SJCRH30 (cell line): ENCODE measurements at places on chromosomes 3 and 15.
A peak's percentile ranks its signal among the peaks of the same experiment; 100 is the strongest.

- H3K4me3 ChIP-seq, result no peak overlapping the region
- no peak for DNase-seq
- no peak overlapping the region for H3K27ac ChIP-seq
- H3K27me3 ChIP-seq, result no peaks in the 10 kb centered on the region
Measured at GRCh38 chr3:136990826-136991225, 33.0 kb downstream of the IL20RB start.

- no peaks in the 10 kb centered on the region for H3K27me3 ChIP-seq
- H3K27ac ChIP-seq, result no peak overlapping the region
- no peaks in the 10 kb centered on the region for H3K36me3 ChIP-seq
- no peak overlapping the region for H3K4me3 ChIP-seq
Measured at GRCh38 chr15:57797110-57797509, 90.6 kb downstream of the POLR2M start.

GRCh38 chr3:152671446-152672319 lies 163.2 kb upstream of the P2RY1 start:
- DNase-seq, result no peak
- H3K4me1 ChIP-seq, result no peaks in the 10 kb centered on the region
- H3K4me3 ChIP-seq, result no peak overlapping the region
- no peaks in the 10 kb centered on the region for H3K27me3 ChIP-seq
- no peaks in the 10 kb centered on the region for H3K36me3 ChIP-seq

- no peak for DNase-seq
- H3K4me1 ChIP-seq, result no peaks in the 10 kb centered on the region
- no peak overlapping the region for H3K4me3 ChIP-seq
Measured at GRCh38 chr3:40299721-40300335, 9.7 kb upstream of the EIF1B start.

- no peaks in the 10 kb centered on the region for H3K36me3 ChIP-seq
- H3K27ac ChIP-seq, result no peak overlapping the region
- no peaks in the 10 kb centered on the region; the same call in 1 of the 2 replicates for H3K27me3 ChIP-seq
- no peak for DNase-seq
- no peaks in the 10 kb centered on the region for H3K4me1 ChIP-seq
- no peak overlapping the region for H3K4me3 ChIP-seq
Measured at GRCh38 chr3:127056281-127056680, 73.4 kb downstream of the PLXNA1 start.

DNA sequence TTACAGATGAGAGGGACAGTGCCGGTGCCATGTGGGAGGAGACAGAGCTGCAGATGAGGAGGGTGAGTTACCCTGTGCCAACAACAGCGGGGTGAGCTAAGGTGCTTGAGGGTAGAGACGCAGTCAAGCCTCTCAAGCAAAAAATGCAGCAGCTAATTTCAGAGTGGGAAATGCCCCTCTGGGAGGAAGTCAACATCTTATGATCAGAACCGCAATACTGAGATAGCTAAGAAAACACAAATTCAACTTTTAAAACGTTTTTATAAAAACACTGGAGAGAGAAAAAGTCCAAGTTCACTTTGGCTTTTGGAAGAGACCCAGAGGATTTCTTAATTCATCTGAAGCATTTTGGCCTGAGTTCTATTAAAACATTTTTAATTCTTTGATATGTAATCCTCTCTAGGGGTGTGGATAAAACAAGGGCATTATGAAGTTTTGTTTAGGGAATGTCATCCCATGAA lies 319.2 kb downstream of the SLC9A9 start:
- H3K36me3 ChIP-seq, result no peaks in the 10 kb centered on the region
- no peaks in the 10 kb centered on the region for H3K27me3 ChIP-seq
- DNase-seq, result no peak
- no peaks in the 10 kb centered on the region for H3K4me1 ChIP-seq

DNA sequence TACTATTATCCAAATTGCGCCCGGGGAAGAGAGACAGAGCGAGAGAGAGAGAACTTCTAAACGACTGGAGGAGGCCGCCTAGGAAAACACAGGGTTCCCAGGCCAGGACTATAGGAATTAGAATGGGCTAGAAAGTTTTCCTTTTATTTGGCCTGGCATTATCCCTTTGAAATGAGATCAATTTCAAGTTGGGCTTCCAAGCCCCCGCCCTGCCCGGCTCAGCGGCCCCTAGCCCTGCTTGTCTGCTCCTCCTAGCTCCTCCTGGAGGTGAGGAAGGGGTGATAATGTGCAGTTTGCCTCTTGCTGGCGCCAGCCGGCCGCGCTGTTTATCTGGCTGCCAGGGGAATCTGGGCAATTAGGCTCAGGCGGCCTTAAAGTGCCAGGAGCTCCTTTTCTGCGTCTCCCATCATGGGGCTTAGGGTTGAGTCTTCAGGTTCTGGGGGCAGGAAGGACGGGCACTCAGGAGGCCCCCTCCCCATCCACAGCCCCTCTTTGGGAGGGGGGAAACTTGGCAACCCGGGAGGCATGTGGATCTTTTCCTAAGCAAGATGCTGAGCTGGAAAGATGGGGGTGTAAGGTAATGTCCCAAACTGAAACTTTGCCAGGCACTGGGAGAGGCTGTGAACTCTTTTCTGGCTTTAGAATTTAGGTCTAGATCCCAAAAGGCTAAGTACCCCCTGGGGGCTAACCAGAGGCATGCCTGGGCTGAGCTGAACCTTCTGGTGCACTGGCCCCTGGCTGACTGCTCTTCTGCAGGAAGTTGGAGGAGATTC lies 5.5 kb downstream of the SMAD6 start:
- no peaks in the 10 kb centered on the region for H3K36me3 ChIP-seq
- H3K4me3 ChIP-seq, result no peak overlapping the region
- H3K27me3 ChIP-seq, result no peaks in the 10 kb centered on the region
- no peak overlapping the region for H3K27ac ChIP-seq
- H3K4me1 ChIP-seq, result peaks cover 7% of the 10 kb centered on the region; the same call in 1 of the 2 replicates
- DNase-seq, result peak; percentile 42

GRCh38 chr3:123683505-123684154 lies 98.8 kb upstream of the HACD2 start:
- DNase-seq, result no peak
- H3K27ac ChIP-seq, result no peak overlapping the region
- H3K36me3 ChIP-seq, result no peaks in the 10 kb centered on the region
- peaks cover 30% of the 10 kb centered on the region for H3K4me1 ChIP-seq
- H3K27me3 ChIP-seq, result no peaks in the 10 kb centered on the region

DNA sequence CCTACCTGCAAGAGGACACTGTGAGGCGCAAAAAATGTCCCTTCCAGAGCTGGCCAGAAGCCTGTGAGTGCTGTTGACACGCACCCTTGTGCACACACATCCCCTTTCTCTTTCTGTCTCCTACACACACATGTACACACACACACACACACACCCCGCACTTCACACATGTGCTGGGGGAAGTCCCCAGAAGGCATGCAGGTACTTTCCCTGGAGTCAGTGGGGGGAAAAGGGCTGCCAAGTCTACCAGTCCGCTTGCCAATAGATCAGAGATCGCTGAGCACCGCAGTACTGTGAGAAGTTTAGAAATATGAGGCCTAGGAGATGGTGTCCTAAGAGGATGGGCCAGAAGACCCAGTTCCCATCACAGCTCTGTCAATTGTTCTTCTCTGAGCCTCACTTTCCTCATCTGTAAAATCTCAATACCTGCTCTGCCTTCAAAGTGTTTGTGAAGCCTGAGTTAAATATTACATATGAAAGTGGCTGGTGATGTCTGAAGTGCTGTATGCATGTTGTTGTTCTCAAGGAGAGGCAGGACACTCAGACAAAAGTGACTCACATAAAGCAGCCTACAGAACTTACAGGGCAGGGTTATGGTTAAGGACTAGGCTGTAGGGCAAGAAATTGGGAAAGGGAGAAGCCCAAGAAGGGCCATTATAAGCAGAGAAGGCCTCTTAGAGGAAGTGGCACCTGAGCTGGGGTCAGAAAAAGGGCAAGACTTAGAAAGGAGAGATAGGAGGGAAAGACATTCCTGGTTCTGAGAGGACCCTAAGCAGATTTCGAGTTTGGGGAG lies 6.8 kb downstream of the IL17RE start:
- no peak for DNase-seq
- H3K27me3 ChIP-seq, result no peaks in the 10 kb centered on the region
- H3K4me1 ChIP-seq, result no peaks in the 10 kb centered on the region
- no peak overlapping the region for H3K4me3 ChIP-seq

DNA sequence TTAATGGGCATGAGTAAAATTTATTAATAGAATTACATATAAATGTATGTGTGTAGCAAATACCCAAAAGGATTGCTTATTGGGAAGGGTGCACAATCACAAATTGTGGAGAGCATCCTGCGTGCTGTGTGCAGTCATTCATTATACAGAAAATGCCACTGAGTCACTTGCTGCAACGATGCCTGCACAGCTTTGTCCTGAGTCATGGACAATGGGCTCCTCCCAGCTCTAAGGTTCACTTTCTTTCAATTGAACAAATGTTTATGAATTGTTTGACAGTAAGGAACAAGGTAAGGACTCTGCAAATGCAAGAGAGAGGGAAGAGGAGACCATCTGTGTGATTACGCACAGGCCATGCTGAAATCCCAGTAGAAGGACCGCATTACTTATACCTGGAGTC lies 18.7 kb downstream of the CFAP161 start:
- H3K27ac ChIP-seq, result no peak overlapping the region
- H3K36me3 ChIP-seq, result no peaks in the 10 kb centered on the region
- no peak overlapping the region for H3K4me3 ChIP-seq
- no peak for DNase-seq

GRCh38 chr15:75238150-75238549 lies 20.0 kb upstream of the GOLGA6C start:
- H3K4me3 ChIP-seq, result no peak overlapping the region
- H3K27me3 ChIP-seq, result 0 out of 2 replicates have a peak, but pooled peaks cover 4% of the 10 kb centered on the region
- H3K4me1 ChIP-seq, result no peaks in the 10 kb centered on the region
- no peak overlapping the region for H3K27ac ChIP-seq

- no peaks in the 10 kb centered on the region for H3K4me1 ChIP-seq
- H3K36me3 ChIP-seq, result no peaks in the 10 kb centered on the region
- no peaks in the 10 kb centered on the region for H3K27me3 ChIP-seq
Measured at GRCh38 chr3:166580561-166580960, 743.3 kb upstream of the BCHE start.

- no peak overlapping the region for H3K4me3 ChIP-seq
- no peak overlapping the region for H3K27ac ChIP-seq
- H3K27me3 ChIP-seq, result no peaks in the 10 kb centered on the region
Measured at GRCh38 chr3:27533718-27534573, 49.8 kb upstream of the SLC4A7 start.

DNA sequence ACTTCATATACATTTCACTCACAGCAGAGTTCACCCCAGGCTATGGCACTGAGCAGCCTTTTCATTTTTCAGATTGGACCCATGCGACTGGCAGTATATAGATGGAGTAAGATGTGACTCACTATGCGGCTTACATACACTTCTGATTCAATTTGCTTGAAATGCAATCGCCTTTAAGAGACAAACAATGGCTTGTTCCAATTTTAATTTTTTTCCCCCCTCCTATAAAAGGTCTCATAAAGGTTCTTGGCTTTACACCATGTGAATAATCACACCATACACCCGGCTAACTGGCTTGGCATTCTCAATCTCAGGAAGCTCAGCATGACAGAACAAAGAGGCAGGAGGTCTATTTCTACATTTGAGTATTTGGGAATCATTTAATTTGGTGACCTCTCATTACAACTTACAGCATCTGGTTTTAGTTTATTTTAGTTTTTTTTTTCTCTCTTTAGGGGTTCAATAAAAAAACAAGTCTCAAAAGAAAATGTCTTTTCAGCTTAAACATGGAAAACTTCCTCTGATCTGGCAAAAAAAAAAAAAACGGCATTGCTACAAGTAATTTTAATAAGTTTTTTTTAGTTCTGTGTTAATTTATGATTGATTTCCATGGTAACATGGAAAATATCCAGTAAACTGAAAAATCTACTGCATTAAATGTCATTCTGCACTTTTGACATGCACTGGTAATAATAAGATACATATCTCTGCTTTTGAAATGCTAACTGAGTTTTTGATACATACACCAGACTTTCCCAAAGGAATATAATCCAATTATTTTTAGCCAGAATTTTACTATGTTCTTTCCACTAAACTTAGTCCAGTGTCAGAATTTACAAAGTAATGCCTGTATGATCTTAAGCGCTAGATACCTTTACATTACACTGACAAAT lies 38.8 kb downstream of the GADL1 start:
- DNase-seq, result no peak
- no peak overlapping the region for H3K27ac ChIP-seq
- H3K27me3 ChIP-seq, result no peaks in the 10 kb centered on the region
- no peaks in the 10 kb centered on the region for H3K36me3 ChIP-seq

DNA sequence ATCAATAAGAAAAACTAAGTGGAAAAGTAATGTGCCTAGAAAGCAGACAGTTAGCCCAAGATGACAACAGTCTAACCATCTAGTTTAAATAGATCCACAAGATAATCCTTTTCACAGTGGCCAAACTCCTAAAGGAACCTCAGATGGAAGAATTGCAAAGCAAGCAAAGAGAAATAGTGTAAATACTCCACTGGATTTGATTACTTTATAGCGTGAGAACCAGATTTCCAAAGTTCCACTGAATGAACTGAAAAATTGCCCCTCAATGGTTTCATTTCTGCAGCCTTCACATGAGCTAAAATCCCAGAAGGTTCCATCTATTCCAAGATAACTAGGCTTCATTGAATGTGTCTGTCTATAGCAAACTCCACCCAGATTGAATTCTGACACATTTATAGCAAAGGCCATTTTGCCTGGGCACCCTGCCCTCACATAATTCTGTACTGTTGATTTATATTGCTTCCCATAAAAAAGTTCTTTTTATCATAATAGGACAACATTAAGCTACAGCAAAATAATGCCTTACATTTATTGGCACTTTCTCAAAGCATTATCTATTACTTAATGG lies 129.7 kb upstream of the THBS1 start:
- no peak overlapping the region for H3K4me3 ChIP-seq
- DNase-seq, result no peak
- H3K27ac ChIP-seq, result no peak overlapping the region
- H3K36me3 ChIP-seq, result no peaks in the 10 kb centered on the region
- H3K4me1 ChIP-seq, result peaks cover 8% of the 10 kb centered on the region

- DNase-seq, result no peak
- H3K36me3 ChIP-seq, result no peaks in the 10 kb centered on the region
- H3K27ac ChIP-seq, result no peak overlapping the region
- no peak overlapping the region for H3K4me3 ChIP-seq
- H3K4me1 ChIP-seq, result no peaks in the 10 kb centered on the region
Measured at GRCh38 chr3:157442729-157443128, 6.1 kb downstream of the PTX3 start.

DNA sequence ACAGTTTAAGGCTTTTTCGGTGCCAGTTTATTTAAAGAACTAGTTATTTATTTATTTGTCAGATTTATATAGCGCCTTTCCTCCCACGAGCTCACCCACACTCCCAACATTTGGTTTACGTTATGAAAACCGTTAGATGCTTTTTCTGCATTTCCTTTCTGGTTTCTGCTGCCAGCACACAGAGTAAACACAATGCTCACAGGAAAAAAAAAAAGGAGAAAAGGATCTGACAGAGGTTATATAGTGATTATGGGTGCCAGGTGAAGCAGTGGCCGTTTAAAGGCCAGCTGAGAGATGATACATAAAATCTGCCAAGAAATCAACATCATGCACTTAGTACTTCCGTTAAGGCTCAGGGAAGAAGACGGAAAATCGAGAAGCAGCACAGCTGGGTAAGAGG lies 37.9 kb downstream of the ETV5 start:
- no peak overlapping the region for H3K27ac ChIP-seq
- no peaks in the 10 kb centered on the region for H3K27me3 ChIP-seq
- DNase-seq, result no peak
- no peak overlapping the region for H3K4me3 ChIP-seq
